Activated CD8-positive, alpha-beta T cell treated with anti-CD3 and anti-CD28 coated beads, Interleukin-2, amount 10 ng/mL, durations not matched to agents 7 days and 5 days (primary cell): ENCODE measurements at places on chromosomes 5 and 9.

DNA sequence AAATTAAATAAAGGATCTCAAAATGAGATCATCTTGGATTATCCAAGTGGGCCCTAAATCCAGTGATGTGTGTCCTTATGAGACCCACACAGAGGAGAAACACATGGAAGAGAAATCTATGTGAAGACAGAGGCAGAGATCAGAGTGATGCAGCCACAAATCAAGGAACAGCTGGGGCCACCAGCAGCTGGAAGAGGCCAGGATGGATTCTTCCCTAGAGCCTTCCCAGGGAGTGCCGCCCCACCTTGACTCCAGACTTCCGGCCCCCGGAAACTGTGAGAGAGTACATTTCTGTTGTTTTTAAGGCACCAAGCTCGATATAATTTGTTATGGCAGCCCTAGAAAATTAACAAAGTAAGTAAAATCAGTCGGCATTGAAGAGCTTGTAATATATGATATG lies 286.9 kb downstream of the FBXL7 start:
- no peak for DNase-seq

DNA sequence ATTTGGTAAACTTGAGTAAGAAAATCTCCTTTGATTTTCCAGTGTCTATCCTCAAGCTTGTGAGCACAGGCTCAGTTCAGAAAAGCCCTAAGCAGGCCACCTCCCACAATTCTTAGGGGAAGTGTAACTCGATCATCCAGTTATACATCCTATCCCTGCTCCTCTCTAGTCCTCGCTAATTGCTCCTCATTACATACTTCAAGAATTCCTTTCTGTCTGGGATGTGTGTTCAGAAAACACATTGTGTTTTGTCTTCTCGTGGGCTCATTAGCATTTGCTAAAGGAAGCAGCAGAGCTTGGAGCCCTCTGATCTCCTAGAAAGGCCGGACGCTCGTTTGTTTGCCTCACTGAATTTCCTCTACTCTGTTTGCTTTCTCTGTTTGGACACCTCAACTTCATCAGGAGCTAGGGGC lies 268.2 kb upstream of the RFX3 start:
- no peak for DNase-seq

- no peak for DNase-seq
Observed at GRCh38 chr5:73960426-73960825, 334.4 kb downstream of the ARHGEF28 start.

GRCh38 chr9:13645557-13645956 lies 366.1 kb upstream of the MPDZ start:
- DNase-seq, result no peak

- DNase-seq, result peak; percentile 35
Observed at GRCh38 chr9:757246-757881, 84.1 kb upstream of the DMRT1 start.

- DNase-seq, result no peak
Observed at GRCh38 chr9:130114741-130115140, 57.5 kb upstream of the NCS1 start.

DNA sequence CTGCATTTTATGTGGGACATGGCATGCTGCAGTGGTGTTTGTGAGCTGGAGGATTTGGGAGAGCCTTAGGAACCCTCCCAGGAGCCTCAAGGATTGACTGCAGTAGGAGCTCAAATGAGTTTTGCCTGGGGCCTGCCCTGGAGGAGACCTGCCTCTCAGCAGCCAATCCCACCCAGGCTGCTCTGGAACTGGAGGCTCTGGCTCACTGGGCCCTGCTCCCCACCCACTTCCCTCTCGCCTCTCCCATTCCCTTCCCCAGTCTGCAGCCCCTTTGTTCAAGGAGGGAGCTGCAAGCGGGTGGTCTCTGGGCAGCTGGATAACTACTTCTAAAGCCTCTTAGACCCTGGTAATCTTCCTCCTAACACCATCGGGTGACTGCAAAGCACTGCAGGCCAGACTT lies 24.2 kb downstream of the KCNIP1 start:
- no peak for DNase-seq

DNA sequence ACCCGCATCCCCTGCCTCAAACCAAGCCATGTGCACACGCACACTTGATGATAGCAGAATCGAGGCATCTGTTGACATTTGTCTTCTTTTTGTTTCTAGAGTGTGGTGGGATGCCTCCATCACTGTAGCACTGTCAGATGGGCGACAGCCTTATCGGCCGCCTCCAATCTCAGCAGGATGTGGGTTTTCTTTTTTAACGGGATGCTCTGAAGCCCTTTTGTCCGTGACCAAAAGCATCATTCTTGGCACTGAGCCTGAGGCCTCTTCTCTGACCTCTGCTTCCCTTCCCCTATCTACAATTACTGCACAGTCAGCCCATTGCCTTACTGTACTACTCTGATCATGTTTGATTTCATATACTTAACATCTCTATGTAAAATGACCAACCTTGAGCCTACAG lies 78.3 kb downstream of the LMNB1 start:
- DNase-seq, result peak; percentile 49

DNA sequence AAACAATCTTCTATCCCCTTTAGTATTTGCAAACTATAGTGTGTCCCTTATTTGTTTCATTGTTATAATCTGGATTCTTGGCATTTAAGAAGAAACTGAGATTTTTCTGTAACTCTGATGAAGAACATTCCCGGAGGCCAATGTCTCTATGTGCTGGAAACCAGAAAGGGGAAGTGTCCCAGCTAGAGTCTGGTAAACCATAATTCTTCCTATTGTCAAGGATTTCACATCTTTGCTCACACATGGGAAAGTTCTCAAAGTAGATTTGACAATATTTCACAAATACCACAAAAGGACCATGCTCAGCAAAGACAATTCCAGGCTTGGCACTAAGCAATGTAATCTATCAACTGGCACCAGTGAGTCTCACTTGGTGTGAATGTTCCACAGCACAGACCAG lies 146.8 kb downstream of the MUSK start:
- no peak for DNase-seq

GRCh38 chr9:118009614-118010013 lies 305.4 kb downstream of the TLR4 start:
- no peak for DNase-seq

DNA sequence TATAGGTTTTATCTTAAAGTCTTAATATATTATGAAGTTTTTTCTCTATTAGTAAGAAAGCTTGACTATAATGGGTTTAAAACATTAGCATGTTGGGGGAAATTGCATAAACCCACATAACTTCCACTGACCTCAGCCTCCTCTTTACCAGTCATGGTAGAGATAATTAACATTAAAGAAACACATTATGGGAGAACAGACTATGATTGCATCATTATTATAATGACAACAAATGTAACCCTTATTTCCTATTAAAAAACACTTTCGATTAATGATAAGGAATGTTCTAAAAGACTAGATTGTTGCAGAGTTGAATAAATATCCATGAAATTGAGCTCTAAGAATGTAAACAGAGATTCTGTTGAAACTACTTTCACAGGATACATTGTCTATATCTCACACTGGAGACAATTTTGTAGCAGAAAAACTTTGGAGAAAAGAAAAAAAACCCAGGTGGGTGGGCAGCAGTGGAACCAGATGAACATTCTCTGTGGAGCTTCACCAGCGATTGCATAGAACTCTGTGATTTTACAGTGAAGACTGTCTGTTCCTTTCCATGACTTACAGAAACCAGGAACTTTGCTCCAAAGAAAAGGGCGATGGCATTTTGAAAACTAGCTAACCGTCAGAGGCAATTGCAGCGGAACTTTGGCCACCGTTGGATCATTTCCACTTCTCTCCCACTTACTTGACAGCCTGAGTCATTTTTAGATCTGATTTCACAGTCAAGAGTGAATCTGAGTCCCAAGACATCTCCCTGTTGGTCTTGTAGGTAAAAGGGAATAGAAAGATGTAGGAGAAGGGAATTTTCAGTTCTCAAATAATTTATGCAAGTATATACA lies 21.0 kb upstream of the ERAP2 start:
- no peak for DNase-seq

DNA sequence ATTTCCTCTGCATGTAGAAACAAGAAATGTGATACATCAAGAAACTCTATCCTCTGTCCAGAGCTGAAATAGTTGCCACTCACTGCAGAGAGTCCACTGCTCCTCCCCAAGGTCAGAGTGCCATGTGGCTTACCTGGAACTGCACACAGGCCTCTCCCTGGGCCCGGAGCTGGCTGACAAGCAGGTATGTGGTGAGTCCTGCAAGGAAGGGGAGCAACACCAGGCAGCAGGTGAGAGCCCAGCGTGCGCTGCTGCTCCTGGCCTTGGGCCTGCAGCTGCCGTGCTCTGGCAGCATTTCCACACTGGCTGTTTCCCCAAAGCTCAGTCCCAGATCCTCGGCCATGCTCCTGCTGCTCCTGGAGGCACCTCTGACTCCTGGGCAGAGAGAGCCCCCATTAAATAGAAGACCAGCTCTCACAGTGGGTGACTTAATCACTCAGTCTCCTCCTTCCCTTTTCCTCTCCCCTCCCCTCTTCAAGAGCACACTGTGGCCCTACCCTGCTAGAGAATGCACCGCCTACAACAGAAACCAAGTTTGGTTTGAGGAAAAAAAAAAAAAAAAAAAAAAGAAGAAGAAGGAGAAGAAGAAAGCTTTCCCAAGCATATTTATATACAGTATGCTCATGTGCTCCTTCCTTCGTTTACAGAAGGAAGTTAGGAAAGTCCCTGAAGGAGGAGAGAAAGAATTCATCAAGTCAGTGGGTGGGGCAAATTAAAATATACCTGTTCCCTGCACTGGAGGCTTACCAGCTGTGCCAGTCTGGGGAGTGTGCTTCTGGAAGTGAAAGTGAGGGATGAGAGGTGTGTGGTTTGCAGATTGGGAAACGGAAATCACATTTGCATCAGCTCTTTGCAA lies at the start of gene TNFSF15:
Gene TNFSF15 (minus strand): TSS at position 370 of the 856 bp plus-strand sequence. CDS start 27 bp downstream, at position 343.
- peak; percentile 40 for DNase-seq

GRCh38 chr5:169153405-169153804 lies 147.5 kb downstream of the SLIT3 start:
- DNase-seq, result no peak

DNA sequence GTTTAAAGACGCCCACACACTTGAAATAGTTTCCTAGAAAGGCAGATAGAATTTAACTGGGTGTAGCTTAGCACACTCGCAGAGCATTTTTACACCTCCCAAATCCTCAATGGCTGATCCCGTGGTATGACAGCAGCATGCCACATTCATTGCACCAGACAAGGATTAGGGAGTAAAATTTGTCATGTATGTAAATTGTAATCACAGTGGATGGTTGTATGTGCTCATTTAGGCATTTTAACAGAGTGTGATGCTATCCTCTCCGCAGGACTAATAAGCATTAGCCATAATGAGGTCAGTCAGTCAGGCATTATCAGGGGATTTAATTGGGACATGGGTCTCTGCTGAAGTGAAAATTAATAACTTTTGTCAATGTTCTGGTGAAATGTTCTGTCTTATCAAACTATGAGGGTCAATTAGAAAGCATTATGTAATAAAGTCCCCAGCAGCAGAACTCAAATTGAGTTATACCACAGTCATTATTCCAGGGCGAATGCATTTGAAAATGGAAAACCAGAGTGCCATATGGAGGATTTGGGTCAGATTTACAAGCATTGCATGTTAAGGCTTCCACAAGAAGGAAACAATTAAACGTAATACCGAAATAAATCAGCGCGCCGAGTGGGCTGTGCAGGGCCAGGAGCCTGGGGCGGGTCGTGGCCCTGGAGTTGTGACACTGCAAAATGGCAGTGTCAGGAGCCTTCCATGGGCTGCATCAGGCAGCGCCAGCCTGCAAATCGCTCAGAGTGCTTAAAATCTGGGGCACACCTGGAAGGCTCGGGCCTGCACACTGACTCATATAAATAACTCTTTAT lies 602.2 kb downstream of the BNC2 start:
- no peak for DNase-seq

GRCh38 chr9:125632321-125633115 lies 74.5 kb downstream of the MAPKAP1 start:
- DNase-seq, result peak; percentile 49

GRCh38 chr5:77076961-77077828 lies 9.9 kb downstream of the ZBED3 start:
- peak; percentile 68 for DNase-seq

DNA sequence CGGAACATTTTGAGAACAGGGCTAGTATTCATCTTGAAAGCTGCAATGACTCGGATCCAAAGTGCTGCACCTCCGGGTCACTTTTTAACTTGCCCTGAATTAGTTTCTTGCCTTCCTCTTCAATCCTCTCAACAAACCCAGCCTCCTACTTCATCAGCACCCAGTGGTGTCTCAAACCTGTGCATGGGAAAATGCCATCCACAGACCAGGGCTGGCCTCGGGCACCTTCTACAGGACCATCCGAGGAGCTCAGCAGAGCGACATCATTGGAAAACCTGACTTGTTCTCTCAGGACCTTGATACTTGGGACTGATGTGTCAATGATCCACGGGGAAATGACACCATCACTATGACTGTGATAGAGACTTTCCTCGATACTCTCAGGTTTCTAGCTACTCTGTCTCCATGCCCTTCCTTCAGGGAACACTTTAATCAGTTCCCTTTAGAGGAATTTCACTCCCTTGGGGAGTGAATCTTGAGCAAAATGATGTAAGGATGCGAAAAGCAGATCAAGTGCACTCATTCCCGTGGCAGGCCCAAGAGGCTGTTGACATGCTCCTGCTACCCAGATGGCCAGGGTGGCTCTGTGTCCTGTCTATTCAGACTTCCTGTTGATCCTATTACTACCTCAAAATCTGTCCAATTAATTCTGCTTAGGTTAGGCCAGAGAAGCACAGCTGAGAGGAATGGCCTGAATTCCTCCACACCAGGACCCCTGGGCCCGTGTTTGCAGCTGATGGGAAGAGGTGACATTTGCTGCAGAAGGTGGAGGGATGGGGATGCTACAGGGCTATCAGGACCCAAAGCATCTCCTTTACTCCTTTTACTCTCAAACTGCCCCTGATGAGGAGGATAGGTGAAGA lies 96.5 kb upstream of the SLC25A48 start:
- no peak for DNase-seq

- DNase-seq, result no peak
Observed at GRCh38 chr9:120983259-120983837, 56.8 kb upstream of the TRAF1 start.

- no peak for DNase-seq
Observed at GRCh38 chr5:116554764-116555163, 19.9 kb downstream of the SEMA6A start.

DNA sequence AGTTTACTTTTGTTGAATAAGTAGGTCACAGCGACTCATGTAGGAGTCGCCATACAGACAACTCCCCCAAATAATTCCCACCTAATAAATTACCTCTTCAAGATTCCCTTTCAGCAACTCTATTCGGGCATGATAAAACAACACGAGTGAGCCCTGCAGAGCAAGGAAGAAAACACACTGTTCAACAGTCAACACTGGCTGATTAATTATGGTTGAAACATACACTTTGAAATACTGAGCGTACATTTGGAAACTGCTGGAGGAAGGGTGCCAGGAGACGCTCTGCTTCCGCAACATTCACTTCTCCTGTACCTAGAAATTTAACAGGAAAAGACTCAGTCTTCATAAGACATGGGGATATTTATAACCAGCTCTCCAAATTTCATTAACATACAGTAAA lies 117.5 kb downstream of the TTC39B start:
- no peak for DNase-seq

DNA sequence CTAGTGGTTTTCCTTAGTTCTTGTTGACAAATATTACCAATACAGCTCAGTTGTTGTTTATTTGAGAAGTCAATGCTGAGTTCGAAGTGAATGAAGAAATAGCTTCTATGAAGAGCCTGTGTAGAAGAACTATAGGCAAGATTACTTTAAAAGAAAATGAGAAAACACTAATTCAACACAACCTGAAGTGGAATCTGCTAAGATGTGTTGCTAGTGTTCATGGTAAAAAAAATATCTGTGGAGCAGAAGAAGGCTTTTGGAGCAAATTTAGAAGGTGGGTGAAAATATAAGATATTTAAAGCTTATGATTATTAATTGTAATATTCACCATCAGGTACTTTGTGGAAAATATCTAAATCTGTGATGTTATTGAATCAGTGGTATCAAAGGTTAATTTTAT lies 2.5 kb upstream of the DOCK2 start:
- no peak for DNase-seq
